NCI-H1694 (cell line): ENCODE measurements at places on chromosomes 5 and 9.

DNA sequence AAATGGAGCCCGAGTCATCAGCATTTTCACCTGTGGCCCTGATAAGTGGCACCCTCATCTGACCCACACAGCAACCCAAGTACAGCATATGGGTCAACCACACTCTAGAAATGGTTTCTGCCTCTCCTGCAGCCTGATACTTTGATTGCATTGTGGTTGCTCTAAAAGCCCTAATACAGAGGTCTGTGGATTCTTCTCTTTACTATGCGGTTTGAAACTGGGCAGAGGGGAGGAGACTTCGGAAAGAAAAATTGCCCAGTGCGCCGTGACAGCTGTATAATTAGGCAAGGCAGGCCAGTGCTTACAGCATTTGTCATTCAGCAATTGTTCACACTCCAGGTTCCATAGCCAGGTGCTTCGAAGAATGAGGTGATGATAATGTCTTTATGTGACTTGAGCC, 361.0 kb downstream of the NFIB start:
- no peak for DNase-seq

- no peak for DNase-seq
Observed at GRCh38 chr5:175748650-175749049, 90.8 kb downstream of the HRH2 start.

DNA sequence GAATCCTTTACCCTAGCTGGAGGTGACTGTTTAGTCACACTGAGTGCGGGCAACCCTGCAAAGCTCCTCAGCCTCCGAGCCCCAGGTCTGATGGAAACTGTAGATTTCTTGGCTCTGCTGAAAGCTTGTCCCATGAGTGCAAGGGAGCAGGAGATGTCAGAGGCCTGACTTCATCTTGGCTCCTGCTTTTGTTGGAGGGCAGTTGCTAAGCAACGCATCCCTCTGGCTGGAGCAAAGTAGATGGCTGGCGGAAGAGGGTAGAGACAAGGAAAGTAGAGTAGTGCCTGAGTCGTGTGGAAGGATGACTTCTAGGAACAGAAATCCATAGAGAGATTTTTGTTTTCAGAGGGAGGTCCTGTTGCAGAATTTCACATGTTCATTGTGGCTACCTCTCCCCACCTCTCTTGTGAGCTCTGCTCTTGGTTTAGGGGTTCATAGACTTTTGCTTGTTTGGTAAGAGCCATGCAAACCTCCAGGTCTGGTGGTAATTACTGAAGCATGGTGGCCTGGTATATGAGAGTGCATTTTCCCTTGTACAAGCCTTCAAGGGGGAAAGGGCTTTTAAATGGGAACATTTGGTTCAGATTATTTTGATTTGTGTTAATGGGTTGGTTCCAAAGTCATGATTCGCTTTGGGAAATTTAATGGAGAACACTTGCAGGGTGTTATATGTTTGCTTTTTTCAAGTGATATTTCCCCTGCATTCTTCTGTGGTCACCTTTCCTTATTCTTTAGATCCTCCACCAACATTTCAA, 71.5 kb downstream of the ARHGAP26 start:
- DNase-seq, result no peak

DNA sequence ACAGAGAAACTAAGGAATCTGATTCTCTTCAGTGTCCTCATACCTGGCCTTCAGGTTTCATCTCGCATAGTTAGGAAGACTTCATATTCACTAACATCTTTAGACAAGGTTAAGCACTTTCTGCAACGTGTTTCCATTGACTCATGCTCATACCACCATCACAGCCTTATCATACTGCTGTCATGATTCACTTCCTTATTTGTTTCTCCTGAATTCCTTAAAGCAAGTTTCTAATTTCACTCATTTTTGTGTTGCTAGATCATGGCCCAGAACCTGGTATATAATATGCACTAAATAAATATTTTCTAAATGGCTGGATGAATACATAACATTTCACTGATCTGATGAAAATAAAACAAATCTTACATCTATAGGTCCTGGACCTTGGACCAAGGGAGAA, 472.9 kb downstream of the PRELID2 start:
- DNase-seq, result no peak

GRCh38 chr5:83509540-83509939, 38.0 kb downstream of the VCAN start:
- DNase-seq, result no peak

- DNase-seq, result no peak
Observed at GRCh38 chr5:72647806-72648205, 140.6 kb upstream of the ZNF366 start.

DNA sequence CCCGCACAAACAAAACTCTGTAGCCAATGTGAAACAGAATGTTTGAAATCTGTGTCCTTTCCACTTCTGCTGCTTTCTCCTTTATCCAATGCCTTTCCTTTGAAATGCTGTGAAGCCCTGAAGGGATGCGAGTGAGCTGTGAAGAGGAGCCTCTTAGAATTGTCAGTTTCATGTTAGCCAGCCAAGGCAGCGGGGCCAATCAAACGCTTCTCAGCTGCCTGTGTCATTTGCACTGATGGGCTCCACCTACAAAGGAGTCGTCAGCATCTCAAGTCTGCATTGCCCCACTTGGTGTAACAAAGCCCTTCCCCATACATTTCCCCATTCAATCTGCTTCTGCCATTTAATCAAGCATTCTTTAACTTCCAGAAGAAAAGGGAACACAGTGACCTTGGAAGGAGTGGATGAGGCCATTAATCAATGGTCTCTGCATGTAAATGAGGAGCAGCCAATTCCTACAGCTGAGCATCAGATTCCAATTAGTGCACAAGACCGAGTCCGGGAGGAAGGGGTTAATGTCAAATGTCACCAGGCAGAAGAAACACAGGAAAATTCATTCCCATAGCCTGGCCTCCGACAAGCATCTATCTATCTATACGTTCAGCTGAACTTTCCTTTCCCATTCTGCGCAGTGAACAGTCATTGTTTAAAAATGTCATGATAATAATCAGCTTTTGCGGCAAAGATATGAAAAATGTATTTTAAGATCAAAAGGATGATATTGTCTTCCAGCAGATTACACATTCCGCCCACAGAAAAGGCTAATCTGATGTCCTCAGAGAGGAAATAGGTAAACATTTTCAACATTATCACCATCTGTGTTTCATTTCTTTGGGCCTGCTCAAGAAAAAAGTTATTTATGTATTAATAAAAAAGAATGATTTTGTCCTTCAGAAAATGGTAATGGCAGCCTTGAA, 154.6 kb downstream of the FSTL4 start:
- DNase-seq, result no peak

DNA sequence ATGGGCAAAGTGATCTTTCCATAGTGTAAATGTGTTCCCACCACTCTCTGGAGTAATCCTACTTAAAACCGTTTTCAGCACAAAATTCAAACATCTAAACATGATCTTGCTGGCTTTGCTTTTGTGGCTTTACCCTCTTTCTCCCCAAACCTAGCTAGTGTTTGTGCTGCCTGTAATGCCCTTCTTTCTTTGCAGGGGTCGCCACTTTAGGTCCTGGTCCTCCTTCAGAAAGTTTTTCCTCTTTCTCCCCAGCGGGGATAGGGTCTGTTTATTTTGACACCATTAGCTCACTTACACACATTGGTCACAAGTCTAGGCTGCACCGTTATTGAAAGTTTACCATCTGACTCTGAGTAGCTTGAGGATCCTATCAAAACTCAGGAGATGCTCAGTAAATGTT, 736 bp upstream of the HSD17B4 start:
- no peak for DNase-seq

DNA sequence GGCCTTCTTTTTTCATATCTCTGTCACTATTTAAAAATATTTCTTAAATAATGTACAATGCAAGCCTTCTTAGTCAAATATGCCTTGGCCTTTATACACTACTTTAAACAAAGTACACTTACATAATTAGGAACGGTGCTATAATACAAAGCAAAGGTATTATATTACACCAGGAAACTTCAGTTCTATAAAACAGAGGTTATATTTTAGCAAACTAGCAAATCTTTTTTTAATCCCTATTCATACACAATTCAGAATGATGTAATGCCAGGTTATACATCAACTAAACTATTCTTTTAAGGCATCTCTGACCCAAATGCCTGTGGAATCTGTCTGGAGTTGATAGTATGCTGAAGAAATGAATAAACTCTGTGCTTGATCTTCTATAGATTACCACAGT, 10.7 kb upstream of the LURAP1L start:
- DNase-seq, result no peak

DNA sequence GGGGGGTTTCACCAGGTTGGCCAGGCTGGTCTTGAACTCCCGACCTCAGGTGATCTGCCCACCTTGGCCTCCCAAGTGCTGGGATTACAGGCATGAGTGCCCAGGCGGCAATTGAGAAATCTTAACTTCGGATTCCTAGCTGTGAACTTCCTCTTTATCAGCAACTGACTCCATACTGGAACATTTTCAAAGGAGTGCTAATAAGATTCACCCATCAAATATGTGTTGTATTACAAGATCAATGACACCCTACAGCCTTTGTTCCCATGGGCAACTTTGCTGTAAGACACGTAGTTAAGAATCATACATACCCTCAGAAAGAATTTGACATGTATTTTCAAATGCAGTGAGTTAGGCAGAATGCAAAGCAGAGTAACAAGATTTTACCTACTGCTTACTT, 23.1 kb upstream of the ACOT12 start:
- no peak for DNase-seq

- DNase-seq, result no peak
Observed at GRCh38 chr5:5335700-5336264, 86.7 kb upstream of the ICE1 start.

DNA sequence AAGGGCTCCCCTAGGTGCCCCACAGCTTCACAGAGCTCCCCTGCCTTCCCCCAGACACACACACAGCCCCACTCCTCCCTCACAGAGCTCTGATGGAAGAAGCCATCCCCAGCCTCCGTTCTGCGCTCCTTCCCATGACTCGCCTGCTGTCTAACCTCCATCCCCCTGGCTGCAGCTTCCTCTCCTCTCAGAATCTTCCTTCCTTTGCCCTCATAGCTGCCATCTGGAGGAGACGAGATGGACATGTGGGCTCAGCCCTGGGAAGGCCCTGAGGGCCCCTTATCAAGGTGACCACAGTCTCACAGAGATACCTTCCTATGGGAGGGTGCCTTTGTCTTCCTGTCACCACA, 94.3 kb downstream of the PCDH1 start:
- DNase-seq, result no peak

GRCh38 chr5:153496835-153497234, 6.4 kb downstream of the GRIA1 start:
- DNase-seq, result peak; percentile 14

- no peak for DNase-seq
Observed at GRCh38 chr5:172091956-172092732, 85.7 kb upstream of the FBXW11 start.

- DNase-seq, result no peak
Observed at GRCh38 chr9:116905171-116905588, 218.1 kb downstream of the TRIM32 start.

DNA sequence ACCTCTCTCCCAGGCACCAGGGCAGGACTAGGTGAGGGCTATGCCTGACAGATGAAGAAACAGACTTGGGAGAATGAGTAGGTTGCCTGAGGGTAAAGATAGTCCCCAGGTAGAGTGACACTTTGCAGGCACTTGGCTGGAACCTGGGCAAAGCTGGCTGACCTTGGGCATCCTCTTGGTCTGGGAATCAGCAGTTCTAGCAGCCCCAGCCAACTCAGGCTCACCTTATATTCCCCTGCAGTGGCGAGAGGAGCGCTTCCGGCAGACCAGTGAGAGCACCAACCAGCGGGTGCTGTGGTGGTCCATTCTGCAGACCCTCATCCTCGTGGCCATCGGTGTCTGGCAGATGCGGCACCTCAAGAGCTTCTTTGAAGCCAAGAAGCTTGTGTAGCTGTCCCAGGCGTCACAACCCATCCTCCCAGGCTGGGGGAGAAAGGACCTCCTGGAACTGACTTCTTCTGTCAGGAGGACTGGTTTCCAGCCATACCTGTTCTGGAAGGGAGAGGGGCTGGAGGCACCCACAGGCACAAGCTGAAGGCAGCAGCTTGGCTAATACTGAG, 3.1 kb downstream of the TMED9 start:
- DNase-seq, result no peak

- no peak for DNase-seq
Observed at GRCh38 chr5:54845567-54845941, 139.8 kb downstream of the ESM1 start.

DNA sequence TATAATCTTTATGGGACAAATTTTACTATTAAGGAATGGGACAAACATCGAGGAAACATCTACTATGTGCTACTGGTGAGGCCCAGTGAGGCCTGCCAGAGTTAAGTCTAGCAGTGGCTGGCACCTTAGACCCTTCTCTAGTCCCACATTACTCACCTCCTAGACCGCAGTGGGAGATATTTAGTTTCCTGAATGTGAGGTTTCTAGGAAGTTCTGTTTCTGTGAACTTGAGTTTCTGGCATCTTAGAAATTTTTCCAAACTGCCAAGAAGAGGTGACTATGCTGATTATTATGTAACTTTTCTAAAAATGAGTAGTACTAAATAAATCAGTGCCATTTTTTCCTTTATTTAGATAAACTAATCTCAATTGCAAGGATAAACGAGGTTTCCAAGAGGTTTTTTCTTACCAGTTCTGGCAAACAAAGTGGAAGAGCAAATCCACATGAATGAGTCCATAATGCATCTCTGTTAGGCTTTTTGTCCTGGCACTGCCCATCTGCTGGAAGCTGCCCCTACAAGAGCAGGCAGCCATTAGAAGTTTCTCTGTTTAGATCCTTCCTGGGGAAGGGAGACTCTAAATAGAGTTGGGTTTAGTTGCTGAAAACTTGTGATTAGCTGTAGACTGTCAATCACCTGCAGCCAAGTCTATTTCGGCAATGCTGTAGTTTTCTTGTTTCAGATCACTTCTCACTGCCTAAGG, 348.7 kb downstream of the MAN2A1 start:
- no peak for DNase-seq

GRCh38 chr5:139958432-139959148, 84.5 kb downstream of the NRG2 start:
- no peak for DNase-seq

DNA sequence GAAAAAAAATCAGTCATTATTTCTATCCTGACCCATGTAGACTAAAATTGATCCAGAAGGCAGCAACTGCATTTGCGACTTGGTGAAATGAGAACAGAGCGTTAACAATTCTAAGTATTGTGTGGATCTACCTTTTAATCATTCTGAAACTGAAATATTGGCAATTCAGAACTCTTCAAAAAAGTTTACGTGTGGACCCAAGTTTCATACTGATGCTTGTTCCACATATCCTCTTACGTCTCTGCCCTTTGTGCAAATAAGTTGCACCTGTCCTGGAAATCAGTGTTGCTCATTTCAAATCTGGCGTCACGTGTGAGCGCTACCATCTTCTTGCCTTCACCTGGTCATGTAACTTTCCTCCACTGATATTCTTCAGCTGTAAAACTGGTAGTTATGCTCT, 74.7 kb downstream of the NTRK2 start:
- DNase-seq, result no peak

GRCh38 chr5:17180864-17181723, 36.3 kb upstream of the BASP1 start:
- DNase-seq, result no peak

- no peak for DNase-seq
Observed at GRCh38 chr5:123220621-123221146, 131.6 kb downstream of the PRDM6 start.
